ENCODE measurements at places on chromosomes 6 and 20.

- DNase-seq: no peak
Observed at GRCh38 chr20:14829906-14830305, 492.5 kb upstream of the FLRT3 start.

GRCh38 chr20:63740627-63741353, 1.2 kb downstream of the SLC2A4RG start:
- DNase-seq: no peak

GRCh38 chr6:90109141-90109540, 187.5 kb downstream of the BACH2 start:
- no peak for DNase-seq

DNA sequence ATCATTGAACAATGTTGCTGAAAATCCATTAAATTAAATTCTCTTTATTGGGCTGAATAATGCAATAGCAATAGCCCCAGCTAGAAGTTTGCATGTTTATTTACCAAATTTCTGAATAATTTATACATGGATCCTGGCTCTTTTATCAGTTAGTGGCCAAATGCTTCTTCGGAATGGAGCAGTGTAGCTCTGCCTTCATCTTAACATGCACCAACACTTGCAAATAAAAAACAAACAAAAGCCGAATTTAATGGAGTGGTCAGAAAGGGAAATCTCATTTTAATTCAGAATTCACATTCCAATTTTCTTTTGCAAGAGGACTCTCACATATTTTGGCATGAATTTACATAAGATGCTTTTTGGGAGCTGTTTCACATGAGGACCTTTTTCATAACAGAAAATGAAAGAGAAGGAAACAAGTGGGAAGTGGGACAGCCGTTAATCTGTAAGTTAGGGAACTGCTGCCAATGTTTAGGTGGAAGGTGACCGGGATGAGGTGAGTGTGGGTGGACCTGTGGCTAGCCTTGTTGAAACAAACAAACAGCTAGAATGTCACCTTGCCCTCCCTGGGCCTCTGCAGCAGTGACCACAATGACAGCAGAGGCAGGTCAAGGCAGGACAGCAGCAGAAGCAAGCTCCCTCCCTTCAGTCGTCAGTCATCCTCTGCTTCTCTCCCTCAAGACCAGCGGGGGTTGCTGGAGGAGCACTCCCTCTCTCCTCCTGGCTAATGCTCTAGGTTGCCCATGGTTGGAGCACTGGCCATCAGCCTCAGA, 73.2 kb downstream of the INSM1 start:
- no peak for DNase-seq

DNA sequence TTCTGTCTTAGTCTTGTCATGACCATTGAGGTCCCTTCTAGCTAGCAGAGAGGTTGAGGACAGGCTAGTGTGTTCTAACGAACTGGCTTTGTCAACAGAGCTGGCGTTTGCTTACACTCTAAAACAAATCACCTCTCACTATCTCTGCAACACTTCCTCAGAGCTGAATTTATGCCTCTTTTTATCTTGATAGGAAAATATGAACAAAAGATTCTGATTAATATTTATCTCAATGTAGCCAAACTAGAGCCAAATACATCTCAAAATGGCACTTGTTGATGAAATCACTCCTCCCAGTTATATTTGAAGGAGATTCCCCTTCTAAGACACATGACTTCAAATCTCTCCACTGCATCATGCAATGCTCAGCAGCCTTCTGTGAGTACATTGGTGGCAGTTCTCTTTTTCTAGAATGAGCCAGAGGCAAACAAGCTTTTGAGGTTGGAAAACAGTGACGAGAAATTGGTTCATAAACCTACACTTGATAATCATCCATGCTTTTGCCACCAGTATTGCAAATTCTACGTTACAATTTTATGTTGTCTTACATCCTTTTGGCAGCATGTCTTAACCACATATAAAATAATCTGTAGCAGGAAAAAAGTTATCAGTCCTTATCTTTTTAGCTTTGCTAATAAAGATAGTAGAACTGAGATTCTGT, 615.7 kb upstream of the CITED2 start:
- no peak for DNase-seq

DNA sequence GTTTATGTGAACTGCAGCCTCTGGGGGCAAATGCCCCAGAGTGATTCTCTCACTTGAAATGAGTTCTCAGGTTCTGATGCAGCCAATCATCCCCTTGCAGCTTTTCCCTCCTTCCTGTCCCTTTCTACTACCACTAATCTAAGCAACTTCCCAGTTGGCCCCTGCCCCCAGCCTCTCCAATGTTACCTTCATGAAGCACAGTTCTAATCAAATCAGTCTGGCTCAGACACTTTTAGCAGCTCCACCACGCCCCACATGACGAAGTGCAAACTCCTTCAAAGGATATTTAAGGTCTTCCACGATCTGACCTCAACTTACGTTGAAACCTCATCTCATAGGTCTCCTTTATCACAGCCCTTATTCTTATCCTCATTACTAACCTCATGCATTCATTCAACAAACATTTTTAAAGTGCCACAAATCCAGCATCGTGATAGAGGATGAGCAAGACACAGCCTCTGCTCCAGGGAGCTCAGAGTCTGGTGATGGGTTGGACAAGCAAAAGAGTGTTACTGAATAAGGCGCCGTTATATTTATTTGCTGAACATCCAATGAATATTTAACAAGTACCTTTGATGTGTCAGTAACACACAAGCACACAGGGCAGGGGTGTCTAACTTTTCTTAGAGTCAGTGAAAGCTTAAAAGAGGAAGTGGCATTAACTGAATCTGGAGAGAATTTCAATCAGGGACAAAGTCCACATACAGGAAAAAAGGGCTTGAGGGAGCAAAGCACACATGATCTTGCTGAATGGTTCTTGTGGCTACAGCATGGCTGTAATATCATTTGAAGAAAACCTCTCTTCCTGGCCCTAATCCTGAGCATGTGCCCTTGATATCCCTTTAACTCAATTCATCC, 20.4 kb upstream of the DTNBP1 start:
- no peak for DNase-seq

DNA sequence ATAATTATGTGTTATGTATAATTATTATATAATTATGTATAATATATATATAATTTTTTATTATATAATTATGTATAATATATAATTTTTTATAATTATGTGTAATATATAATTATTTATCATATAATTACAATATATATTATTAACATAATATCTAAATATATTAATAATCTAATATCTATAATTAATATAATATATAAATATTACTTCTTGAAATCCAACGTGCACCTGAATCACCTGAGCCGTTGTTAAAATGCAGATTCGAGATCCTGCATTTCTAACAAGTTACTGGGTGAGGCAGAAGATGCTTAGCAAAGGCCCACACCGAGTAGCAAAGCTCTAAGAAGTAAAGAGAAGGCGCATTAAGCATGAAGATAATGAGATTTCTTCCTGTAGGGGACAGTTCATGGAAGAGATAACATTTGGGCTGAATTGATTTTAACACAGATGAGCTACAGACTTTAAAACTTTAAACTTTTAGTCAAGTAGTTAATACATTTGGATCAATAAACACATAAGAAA, 406.4 kb upstream of the PLCB4 start:
- no peak for DNase-seq

DNA sequence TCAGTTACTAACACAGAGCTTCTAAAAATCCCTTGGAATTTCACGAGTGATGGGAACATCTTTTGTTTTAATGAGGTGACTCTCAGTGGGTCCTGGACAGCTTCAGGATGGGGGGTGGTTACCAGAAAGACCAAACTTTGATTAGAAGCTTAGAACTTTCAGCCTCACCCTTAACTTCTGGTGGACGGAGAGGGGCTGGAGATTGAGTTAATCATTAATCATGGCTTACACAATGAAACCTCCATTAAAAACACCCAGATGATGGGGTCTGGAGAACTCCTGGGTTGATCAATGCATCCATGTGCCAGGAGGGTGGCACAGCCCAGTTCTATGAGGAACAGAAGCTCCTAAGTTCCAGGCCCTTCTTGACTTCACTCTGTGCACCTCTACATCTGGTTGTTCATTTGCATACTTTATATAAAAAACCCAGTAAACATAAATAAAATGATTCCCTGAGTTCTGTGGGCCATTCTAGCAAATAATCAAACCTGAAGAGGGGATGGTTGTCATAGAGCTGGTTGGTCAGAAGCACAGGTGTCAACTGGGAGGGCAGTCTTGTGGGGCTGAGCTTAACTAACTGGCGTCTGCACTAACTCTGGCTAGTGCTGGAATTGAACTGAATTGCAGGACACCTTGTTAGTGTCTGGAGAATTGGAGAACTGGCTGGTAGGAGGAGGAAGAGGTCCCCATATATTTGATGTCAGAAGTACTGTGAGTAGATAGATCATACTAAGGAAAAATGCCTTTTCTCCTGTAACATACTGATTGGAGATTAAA, 10.3 kb downstream of the RMND1 start:
- DNase-seq: no peak

- no peak for DNase-seq
Observed at GRCh38 chr6:43445576-43445975, 9.8 kb downstream of the DLK2 start.

GRCh38 chr6:53209681-53210080, 61.0 kb upstream of the GCM1 start:
- no peak for DNase-seq
